ENCODE measurements at places on chromosomes 16 and 17. TPM values are rescaled to one million over a fixed set of nuclear protein-coding genes. Genes with fewer than 3 reads are reported as not detected.

FSCN2 gene
- 4.2 TPM for total RNA-seq

GRCh38 chr16:56966093-56966475 lies 4.3 kb downstream of the CETP start:
- DNase-seq, result no peak

DNA sequence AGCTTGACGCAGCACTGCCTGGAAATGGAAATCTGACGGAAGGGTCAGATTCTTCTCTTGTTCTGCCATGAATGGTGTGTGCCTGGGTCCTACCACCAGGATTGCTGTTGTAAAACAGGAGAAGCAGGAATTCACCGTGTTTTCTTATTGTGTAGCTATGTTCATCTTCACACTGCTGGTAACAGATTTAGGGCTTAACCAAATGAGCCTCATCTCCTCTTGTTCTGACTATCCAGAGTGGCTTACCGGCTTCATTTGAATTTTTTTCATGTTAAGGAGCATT lies 97.3 kb upstream of the CHMP6 start:
- DNase-seq, result no peak

DNA sequence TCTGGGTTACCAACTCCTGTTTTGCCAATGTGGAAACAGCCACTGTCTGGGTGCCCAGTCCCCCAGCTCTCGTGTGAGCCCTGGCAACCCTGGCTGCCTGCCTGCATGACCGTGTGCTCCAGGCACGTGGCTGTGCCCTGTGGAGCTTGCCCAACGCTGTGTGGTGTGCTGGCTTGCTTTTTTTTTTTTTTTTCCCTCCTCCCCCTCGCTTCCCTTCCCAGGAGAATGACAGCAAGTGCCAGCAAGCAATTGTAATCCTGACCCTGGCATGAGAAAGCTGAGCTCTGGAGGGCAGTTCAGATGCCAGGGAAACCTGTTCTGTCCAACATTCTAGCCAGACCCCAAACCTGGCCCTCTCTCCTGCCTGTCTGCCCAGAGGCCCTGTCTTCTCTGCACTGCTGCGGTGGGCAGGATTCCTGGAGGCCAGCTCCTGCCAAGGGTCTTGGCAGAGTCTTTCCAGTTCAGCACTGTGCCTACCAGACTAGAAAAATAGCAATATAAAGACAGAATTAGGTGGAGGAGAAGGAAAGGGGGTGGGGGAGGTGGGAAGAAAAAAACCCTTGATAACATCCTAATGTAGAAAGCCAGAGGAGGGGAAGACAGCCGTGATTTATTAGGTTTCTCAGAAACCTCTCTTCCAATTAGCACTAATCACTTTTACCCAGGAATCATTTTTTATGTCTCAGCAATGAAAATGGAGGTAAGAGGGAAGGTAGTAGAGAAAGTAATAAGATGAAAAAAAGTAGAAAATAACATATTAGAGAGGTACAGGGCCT lies 9.0 kb downstream of the HLF start:
- peak; percentile 62 for DNase-seq

DNA sequence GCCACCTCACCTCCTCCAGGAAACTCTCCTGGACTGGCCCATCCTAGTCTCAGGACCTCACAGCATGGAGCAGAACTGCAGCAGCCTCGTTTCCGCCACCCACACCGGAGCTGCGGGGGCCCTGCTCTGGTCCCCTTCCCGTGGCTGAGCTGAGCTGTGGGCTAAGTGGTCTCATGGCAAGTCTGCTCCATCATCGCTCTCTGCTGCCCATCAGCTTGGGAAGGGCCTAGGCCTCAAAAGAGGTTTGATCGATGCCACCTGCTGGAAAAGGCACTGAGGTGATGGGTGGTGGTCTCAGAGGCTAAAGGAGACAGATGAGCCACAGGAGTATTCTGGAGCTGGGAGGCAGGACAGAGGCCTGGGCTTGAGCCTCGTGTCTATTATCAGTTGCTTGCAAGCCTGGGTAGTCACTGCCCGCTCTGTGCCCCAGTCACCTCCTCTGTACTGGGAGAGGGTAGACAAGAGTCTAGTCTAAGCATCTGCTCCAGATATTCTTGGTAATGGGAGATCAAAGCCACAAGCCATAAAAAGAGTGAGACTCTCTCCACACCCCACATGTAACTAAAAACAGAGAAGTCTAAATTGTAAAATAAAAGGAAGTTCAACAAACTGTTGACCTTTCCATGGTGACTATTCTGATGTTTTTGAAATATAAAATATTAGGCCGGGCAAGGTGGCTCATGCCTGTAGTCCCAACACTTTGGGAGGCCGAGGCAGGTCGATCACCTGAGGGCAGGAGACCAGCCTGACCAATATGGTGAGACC lies 1.6 kb downstream of the ITGAE start:
- DNase-seq, result no peak

DNA sequence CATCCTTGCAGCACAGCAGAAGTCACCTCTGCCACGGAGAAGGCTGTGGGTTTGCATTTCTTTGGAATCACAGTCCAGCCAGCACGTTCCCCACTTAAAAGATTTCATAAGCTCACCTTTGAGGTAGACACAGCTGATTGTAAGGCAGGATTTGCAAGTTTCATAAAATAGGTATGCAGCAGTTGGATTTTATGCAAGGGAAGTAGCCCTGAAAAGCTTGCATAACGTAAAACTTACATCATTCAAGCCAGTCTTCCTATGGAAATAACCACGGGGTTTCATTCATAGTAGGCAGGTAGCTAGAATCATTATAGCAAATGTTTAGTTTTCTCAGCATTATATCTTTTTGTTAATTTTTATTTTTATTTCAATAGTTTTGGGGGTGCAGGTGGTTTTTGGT lies 49.8 kb upstream of the ARHGAP44 start:
- DNase-seq, result no peak

DNA sequence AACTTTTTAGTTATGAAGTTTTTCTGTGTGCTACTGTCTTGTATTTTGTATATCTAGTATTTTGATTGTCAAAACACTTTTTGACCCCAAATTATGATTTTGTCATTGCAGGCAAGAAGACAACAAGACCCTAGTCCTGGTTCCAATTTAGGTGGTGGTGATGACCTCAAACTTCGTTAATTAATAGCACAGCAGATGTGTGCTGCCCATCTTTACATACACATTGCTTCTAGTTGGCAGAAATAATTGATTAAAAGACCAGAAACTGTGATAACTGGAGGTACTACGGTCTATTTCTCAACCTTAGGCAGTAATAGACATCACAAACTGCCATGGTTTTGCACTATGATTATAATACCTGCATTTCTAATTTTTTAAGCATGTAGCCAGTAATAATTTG lies 11.1 kb upstream of the PHAF1 start:
- no peak for DNase-seq

- DNase-seq, result no peak
Measured at GRCh38 chr17:67285360-67285759, 40.4 kb upstream of the HELZ start.

NUBP2 gene
- total RNA-seq, result 64.6 TPM

ZG16B gene
- total RNA-seq, result not detected

PYDC1 gene
- total RNA-seq, result not detected

- no peak for DNase-seq
Measured at GRCh38 chr16:58054289-58054688, 28.7 kb downstream of the MMP15 start.

MPO gene
- total RNA-seq, result not detected

GRCh38 chr17:64217249-64217691 lies 45.8 kb downstream of the TEX2 start:
- no peak for DNase-seq

PRSS8 gene
- not detected for total RNA-seq
